ENCODE measurements at places on chromosomes 3 and 15.
A peak's percentile ranks its signal among the peaks of the same experiment; 100 is the strongest.

DNA sequence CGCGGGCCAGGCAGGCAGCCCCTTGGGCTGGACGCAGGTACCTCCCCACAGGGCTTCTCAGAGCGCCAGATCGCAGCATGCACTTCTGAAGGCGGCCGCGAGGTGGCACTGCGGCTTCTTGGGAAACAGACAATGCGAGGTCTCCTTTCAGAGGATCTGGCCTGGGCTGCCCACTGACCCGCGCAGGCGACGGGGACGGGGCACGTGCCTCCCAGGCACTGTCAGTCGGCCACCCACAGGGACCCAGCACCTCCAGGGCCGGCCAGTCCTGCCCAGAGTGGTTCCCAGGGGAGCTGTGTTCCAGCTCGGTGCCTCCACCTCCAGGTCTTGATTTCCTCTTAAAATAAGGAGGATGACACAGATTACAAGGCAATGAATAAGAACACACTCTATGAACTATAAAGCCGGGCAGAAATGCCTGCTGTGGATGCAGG, 24.4 kb upstream of the TXNRD3 start:
- peak; percentile 56 for DNase-seq

- DNase-seq: no peak
Measured at GRCh38 chr3:185844051-185844450, 19.2 kb upstream of the IGF2BP2 start.

GRCh38 chr3:154919226-154919625, 160.9 kb upstream of the MME start:
- no peak for DNase-seq

DNA sequence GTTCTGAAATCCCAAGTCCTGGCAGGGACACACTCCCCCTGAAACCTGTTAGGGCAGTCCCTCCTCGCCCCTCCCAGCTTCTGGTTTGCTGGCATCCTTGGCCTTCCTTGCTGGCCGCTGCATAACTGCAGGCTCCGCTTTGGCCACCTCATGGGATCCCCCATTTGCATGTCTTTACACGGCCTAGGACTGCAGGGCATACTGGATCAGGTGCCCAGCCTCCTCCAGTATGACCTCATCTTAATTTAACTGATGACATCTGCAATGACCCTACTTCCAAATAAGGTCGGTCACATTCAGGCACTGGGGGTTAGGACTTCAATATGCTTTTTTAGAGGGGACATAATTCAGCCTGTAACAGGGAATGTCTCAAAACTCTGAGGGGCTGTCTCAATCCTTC, 173.3 kb downstream of the RAB11A start:
- no peak for DNase-seq

GRCh38 chr3:99638167-99638948, at the start of gene COL8A1:
COL8A1 (plus strand) TSS chr3:99638594; CDS start chr3:99790683, 152,089 bp downstream.
- no peak for DNase-seq

DNA sequence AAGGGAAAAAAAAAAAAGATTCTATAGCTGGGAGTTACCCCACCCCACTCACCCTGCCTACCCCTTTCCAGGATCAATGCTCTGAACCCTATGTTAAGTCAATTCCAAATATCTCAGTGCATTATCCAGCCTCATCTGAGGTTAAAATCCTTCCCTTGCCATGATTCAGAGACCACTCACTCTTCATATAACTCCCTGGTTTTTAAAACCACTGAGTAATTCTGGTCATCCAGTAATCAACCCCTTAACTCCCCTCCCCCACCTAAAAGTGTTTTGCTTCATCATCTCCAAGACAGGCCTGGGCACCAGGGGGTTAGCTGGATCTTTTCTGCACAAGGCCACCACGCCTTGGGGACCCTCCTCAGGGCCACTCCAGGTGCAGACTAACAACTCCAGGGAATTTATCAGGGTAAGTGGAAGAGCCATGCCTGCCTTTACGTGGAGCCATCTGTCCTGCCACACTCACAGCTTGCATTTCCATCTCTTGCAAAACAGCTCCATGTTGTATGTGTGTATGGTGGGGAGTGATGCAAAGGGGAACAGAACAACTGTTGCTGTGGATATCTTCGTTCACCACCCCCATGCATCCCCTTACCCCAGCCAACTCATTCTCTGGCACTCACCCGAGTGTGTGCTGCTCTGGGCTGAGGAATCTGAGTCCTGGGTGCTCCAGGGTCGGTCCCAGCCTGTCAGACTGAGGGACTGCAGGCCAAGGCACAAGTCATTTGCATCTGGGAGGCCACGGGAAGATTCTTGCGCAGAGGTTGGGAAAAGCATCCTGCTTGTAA, 30.7 kb upstream of the RPS17 start:
- DNase-seq: no peak

GRCh38 chr15:67924359-67924974, 84.6 kb upstream of the RNU6-1 start:
- DNase-seq: no peak

GRCh38 chr3:125175295-125176078, 37.1 kb downstream of the SLC12A8 start:
- DNase-seq: no peak

GRCh38 chr3:33419948-33420347, 20.3 kb downstream of the UBP1 start:
- no peak for DNase-seq

GRCh38 chr15:34147371-34148140, 45.7 kb downstream of the PGBD4 start:
- no peak for DNase-seq

- DNase-seq: no peak
Measured at GRCh38 chr3:188053036-188053340, 101.0 kb upstream of the LPP start.

DNA sequence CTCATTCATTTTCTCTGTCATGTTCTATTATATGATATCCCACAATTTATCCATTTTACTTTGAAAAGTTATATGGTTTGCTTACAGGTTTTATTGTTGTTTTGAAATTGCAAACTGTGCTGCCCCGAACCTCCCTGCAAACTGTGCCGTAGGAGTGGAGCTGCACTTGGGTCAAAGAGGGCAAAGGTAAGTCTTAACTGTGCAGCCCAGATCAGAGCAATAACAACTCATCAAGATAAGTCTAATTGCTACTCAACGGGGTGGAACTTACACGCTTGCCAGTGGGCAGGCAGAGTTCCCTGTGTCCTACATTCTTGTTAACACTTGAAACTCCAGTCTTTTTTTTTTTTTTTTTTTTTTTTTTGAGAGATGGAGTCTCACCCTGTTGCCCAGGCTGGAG, 33.2 kb downstream of the ZDHHC19 start:
- no peak for DNase-seq

DNA sequence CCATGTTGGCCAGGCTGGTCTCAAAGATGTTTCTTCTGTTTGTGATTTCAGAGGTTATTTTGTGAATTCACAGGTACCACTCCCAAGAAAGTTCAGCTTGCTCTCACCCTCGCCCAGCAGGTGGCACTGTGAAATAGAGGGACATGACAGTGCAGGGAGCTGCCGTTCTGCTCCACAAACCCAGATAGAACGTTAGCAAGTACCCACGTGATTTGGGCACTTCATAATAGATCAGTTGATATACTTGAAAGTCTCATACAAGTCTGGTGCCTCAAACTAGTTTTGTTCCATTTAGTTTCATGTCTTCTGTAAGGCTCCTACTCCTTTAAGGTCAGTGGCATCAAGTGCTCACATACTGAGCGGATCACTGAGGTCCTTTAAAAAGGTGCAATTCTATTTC, 45.5 kb downstream of the FILIP1L start:
- peak; percentile 56 for DNase-seq

DNA sequence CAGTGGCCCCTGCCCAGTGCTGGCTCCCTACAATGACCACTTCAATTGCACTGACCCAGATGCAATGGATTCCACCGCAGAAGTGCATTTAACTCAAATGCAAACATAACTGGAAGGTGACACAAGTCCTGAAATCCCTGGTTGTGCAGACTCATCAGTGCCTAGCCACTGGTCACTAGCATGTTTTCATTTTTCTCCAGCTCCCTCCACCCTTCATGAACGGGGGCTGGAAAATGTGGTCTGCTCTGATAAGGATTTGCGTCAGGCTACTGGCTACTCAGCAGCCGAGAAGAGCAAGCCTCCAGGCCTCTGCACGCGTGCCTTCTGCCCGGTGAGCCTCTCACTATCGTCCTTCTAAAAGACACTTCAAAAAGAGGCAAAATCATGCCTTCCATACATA, 27.4 kb upstream of the FURIN start:
- DNase-seq: no peak

- no peak for DNase-seq
Measured at GRCh38 chr15:48143856-48144255, 23.1 kb downstream of the SLC24A5 start.

GRCh38 chr3:61439122-61439458, 122.3 kb upstream of the PTPRG start:
- DNase-seq: no peak

DNA sequence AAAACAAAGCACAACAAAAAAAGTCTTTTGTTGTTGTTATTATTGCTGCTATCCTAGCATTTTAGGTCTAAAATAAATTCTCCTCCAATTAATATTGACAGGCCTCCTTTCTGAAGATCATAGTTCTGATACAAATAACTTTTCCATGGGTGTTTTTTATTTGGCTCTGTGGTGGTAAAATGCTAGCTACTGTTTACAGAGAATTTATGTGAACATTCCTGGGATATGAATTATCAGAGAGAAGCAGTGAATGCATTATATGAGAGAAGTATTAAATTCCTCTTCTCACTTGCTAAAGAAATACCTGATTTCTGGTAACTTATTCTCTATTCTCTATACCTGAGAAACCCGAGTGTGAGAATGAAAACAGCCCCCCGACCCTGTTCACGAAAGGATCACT, 57.5 kb upstream of the TMCO5A start:
- DNase-seq: no peak

GRCh38 chr3:127844326-127844942, 22.1 kb upstream of the MGLL start:
- no peak for DNase-seq

DNA sequence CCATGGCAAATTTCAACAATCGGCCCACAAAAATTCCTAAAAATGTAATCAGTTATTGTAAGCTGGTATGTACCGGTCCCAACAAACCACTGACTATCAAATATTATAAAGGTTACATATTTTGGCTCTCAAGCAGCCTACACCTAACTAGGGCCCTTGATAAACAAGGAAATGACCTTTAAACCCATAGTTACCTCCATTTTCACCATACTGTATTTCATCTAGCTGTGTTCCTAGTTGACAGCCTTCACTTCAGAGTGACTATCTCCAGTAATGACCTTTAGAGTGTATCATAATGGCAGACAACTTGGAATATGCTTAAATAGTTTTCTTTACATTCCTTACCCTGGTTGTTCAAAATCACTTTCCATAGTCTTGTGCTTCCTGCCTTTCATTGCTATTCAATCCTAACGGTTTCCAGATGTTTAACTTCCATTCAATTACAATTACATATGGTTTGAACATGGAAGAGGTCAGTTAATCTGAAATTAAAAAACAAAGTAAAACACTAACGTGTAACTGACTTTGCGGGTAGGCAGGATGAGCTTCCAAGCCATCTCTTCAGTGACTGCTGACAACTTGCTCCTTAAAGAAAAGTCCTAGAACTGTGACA, 111.9 kb upstream of the TSC22D2 start:
- DNase-seq: no peak

DNA sequence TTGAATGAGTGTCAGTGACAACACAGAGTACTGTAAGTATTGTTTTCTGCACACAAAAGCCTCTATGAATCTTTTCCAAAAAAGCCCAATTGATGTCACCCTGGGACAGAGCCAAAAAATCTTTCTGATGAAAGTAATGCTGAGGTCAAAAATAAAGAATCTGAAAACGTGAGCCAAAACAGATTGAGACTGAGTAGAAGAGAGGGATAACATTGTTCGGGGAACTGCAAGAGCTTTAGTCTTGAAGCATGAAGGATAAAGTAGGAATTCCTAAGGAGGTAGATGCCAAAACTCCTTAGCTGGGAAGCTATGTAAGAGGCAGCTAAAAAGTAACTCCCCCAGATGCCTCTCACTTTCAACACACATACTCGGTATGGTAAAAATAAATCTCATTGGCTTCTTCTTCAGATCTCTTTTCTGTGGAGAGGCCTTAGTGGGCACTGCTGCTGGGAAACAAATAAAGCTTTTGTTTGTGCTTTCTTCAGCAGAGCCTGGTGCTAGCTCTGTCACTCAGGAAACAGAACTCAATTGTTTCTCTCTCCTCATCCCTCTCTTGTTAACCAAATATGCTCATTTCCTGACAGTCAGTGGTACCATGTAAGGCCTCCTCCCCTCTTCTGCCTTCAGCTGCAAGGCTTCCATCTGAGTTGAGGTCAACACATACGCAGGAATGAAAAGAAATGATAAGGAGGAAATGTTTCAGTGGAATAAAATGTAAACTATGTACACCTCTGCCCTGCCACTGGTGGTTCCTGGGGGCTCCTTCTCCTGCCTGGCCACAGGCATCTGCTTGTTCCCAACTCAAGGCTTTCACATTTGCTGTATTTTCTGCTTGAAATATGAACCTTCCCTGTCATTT, 58.1 kb downstream of the CD200 start:
- no peak for DNase-seq

GRCh38 chr15:100818927-100819326, 60.7 kb upstream of the ALDH1A3 start:
- DNase-seq: no peak

- DNase-seq: no peak
Measured at GRCh38 chr3:159922861-159923312, 65.7 kb upstream of the IL12A start.

GRCh38 chr3:172766718-172767405, 16.3 kb downstream of the ECT2 start:
- DNase-seq: no peak

DNA sequence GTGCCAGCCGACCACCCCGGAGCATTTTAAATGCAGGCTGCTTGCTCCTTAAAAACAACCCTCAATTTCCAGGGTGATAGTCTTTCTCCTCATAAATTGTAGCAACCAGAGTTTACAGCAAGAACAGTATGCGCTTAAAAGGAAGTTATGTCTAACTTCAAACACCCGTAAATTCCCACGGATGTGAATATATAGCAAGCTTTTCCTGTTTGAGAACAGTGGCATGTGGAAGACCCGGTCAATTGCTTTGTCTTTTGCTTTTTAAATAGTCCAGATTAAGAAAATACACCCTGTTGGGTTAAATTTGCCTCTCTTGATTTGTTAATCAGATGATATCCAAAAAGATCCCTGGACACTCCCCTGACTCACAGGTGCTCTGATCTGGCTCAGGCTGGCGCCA, 20.8 kb downstream of the MRPS25 start:
- no peak for DNase-seq

GRCh38 chr15:67784090-67784781, 41.1 kb upstream of the SKOR1 start:
- no peak for DNase-seq

DNA sequence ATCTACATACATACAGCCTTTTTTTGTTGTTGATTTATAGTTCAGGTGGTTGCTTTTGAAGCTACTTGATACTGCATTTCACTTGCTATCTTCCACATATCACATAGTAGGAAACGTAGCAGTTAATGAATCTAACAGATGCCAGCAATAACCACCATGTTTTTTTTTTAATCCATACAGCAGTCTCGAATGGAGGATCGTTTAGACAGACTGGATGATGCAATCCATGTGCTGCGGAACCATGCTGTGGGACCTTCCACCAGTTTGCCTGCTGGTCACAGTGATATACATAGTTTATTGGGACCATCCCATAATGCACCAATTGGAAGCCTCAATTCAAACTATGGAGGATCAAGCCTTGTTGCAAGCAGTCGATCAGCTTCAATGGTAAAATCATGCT, 123.2 kb upstream of the CGNL1 start:
- no peak for DNase-seq

GRCh38 chr15:70806992-70807712, 43.8 kb upstream of the UACA start:
- DNase-seq: no peak

- no peak for DNase-seq
Measured at GRCh38 chr3:34363881-34364280, 565.5 kb downstream of the PDCD6IP start.

GRCh38 chr15:71212146-71212545, 96.9 kb downstream of the THSD4 start:
- DNase-seq: no peak

All from stimulated activated CD4-positive, alpha-beta T cell treated with anti-CD3 and anti-CD28 coated beads, Interleukin-15, amount 100 ng/mL, for 1 hour (primary cell).